ENCODE measurements at places on chromosomes 16 and 17. TPM values are rescaled to one million over a fixed set of nuclear protein-coding genes. Genes with fewer than 3 reads are reported as not detected.

DNA sequence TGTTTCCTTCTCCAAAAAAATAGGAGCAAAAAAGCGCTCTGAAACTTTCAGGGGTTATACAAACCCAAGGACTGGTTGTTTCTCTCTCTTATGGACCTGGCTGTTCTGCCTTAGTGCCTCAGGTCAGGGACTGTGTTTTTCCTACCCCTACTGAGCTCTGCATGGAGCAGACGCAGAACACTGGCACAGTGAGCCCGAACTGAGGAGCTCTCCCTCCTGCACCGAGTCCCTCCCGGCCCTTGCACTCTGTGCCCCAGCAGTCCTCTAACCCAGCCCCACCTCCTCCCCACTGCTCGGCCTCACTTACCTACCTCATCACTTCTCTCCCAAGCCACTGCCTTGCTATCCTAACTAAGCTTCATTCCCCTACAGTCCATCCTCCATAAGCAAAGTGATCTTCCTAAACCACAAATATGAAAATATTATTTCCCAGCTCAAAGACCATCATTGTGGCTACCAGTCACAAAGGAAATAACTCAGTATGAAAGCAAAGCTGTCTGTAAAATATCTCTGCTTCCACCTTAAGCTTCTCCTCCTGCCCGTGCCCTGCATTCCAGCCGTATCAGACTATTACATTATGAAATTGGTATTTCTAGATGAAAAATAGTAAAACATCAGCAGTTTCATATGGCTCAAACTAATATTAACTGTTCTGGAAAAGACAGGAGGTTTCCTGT lies 13.6 kb downstream of the MEIOB start:
- H3K27ac ChIP-seq = no peak overlapping the region
- H3K27me3 ChIP-seq = peaks cover 80% of the 10 kb centered on the region
- H3K4me3 ChIP-seq = no peak overlapping the region
- DNase-seq = no peak
- H3K4me1 ChIP-seq = no peaks in the 10 kb centered on the region

- no peak overlapping the region for H3K4me3 ChIP-seq
- peaks cover 18% of the 10 kb centered on the region for H3K27me3 ChIP-seq
- H3K36me3 ChIP-seq = no peaks in the 10 kb centered on the region
These were observed 52.5 kb downstream of the TBX4 start for GRCh38 chr17:61504697-61505096.

GRCh38 chr17:14838567-14838966 lies 426.6 kb downstream of the PMP22 start:
- H3K4me1 ChIP-seq = peaks cover 1% of the 10 kb centered on the region
- no peak overlapping the region for H3K4me3 ChIP-seq
- peaks cover 17% of the 10 kb centered on the region for H3K27me3 ChIP-seq
- H3K27ac ChIP-seq = no peak overlapping the region

DNA sequence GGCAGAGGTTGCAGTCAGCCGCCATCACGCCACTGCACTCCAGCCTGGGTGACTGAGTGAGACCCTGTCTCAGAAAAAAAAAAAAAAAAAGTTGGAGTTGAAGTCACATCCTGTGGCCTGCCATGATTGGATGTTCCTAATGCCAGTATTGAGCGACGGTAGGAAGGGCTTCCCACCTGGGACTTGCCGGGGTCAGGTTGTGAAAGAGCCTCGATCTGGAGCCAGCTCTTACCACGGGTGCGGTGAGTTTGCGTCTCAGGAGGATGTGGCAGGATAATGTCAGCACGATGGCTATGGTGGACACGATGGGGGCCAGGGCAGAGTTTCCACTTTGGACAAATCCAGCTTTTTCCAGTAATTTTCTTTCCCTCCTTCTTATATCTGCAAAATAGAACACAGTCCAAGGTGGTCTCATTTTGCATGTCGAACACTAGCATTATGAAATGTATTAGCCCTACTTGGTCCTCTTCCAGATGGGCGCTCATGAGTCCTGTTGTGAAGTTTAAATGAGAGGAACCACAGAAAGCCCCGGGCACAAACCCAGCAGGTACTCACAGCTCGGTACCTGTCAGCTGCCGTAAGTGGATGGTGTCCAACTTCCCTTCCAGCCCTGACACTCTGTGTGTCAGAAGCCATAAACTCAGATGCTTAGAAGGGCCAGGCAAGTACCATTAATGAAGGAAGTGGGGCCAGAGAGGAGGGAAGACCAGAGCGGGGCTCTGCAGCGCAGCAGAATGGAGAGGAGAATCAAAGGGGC lies 22.2 kb downstream of the ABCC12 start:
- no peaks in the 10 kb centered on the region for H3K27me3 ChIP-seq
- no peaks in the 10 kb centered on the region for H3K36me3 ChIP-seq
- H3K27ac ChIP-seq = no peak overlapping the region
- H3K4me1 ChIP-seq = peaks cover 16% of the 10 kb centered on the region
- DNase-seq = no peak

DNA sequence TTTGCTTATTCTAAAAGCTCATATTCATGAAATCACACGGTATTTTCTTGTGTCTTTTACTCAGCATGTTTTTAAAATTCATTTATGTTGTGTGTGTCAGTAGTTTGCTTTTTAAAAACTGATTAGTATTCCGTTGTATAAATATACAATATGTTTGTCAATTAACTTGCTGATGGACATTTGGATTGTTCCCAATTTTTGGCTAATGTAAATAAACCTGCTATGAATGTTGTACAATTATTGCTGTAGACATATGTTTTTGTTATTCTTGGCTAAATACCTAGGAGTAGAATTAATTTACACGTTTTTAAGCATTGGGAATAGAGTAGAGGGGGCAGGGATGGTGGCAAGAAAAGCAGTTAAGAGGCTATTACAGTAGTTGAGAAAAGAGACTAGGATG lies 199.5 kb upstream of the CCL2 start:
- no peaks in the 10 kb centered on the region for H3K4me1 ChIP-seq
- no peaks in the 10 kb centered on the region for H3K36me3 ChIP-seq
- no peak for DNase-seq
- H3K27me3 ChIP-seq = peaks cover 60% of the 10 kb centered on the region
- no peak overlapping the region for H3K4me3 ChIP-seq

DNA sequence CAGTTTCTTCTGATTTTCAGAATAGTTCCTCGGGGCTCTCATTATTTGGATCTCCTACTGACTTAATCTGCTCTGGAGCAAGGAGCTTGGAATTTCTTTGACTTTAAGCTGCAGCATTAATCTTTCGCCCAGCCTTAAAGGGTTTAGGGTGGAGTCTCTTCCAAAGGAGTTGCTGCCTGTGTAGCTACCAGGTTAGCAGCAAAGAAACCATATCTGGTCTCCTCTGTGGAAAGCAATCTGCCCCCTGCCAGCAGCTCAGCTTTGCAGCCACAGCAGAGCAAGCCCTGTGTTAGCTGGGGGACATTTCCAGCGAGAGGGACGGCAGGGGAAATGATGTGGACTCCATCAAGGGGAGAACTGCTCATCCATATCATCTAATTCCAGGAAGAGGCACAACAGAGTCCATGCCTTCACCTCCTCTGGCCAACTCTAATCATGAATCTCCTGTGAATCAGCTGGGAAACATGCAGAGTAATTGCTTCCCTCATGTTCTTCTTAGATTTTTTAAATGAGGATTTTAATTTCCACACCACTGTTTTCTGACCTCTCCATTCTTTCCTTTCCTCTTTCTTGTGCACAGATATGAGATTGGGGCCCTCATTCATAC lies 827.6 kb upstream of the CA10 start:
- H3K27ac ChIP-seq = no peak overlapping the region
- H3K4me1 ChIP-seq = peaks cover 14% of the 10 kb centered on the region
- peaks cover 4% of the 10 kb centered on the region for H3K27me3 ChIP-seq
- H3K36me3 ChIP-seq = no peaks in the 10 kb centered on the region
- no peak for DNase-seq

DNA sequence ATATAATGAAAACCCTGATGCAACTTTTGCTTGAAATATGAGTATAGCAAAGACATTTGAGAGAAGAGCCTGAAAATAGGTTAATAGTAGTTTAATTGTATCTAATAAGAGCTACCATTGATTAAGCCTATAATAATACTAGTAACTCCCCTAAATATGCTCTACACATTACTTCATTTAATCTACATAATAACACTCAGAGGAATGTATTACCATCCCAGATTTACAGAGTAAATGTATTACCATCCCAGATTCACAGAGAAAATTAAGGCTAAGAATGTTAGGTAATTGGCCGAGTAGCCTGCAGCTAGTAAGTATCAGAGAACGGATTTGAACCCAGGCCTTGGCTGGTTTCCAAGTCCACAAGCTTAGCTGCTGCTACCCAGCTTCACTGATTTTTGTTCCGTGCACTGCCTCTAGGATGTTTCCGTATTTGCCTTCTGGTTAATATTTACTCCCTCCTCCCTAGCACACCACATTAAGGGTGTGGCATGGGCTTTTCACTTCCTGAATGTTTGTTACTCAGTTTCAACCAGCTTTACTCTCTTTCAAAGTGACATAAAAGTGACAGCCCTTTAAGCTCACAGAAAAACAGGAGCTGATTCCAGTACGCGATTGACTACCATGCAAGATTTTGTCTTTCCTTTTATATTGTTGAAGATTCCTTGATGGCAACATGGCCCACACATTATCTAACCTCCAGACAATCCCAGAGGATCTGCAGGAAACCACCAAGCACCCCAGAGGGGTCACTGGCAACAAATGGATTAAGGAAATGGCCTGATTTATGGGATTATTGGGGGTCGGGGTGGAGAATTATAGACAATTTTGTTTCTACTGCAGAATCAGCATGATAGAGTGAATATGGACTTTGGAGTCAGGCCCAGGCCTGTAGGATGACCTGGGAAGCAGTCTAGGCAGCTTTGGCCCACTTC lies 26.7 kb upstream of the TOX3 start:
- H3K27me3 ChIP-seq = peaks cover 16% of the 10 kb centered on the region
- peak overlapping the region; percentile 72 for H3K27ac ChIP-seq
- H3K36me3 ChIP-seq = no peaks in the 10 kb centered on the region
- DNase-seq = no peak
- H3K4me1 ChIP-seq = peaks cover 22% of the 10 kb centered on the region

The CPHXL2 gene
- total RNA-seq = not detected

DNA sequence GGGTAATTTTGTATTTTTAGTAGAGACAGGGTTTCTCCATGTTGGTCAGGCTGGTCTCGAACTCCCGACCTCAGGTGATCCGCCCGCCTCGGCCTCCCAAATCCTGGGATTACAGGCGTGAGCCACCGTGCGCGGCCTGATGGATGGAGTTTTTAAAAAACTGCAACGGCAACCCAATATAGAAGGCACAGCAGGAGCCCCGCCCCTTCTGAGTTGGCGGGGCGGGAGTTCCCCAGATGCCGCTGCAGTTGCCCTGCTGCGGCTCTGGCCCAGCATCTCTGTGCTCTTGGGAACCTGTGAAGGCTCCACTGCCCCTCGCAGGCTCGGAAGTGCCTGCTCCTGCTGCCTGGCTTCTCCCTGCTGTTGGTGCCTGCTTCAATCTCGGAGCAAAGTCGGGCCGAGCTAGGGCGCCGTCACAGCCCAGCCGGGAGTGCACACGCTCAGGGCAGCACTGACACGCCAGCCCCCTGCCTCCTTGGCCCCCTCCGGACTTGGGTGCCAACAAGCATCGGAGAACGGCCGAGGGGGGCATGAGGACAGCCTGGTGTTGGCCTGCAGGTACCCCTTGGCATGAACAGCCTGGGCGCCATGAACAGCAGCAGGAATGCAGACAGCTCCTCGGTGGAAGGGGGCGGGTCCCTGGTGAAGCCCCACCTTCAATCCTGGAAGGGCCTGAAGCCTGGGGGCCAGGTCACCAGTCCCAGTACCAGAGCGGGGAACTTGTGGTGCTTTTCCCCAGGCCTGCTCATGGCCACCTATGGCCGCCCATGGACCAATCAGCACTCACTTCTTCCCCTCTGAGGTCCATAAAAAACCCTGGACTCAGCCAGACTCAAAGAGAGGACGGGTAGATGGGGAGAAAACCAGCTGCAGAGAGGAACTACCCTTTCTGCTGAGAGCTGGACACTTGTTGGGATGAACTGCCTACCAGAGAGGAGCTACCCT lies 2.3 kb upstream of the NT5M start:
- DNase-seq = no peak
- peak overlapping the region; percentile 65 for H3K4me3 ChIP-seq
- H3K27ac ChIP-seq = no peak overlapping the region
- peaks cover 12% of the 10 kb centered on the region for H3K4me1 ChIP-seq
- H3K27me3 ChIP-seq = peaks cover 3% of the 10 kb centered on the region

The COPRS gene
- total RNA-seq = 46.0 TPM

The TNFRSF17 gene
- not detected for total RNA-seq

The CPD gene
- total RNA-seq = 71.2 TPM

DNA sequence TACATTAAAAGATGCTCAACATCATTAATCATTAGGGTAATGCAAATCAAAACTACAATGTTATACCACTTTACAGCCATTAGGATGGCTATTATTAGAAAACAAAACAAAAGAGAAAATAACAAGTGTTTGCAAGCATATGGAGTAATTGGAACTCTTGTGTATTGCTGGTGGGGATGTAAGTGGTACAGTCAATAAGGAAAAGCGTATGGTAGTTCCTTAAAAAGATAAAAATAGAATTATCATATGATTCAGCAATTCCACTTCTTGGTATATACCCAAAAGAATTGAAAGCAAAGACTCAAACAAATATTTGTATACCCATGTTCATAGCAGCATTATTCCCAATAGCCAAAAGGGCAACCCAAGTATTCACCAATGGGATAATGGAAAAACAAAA lies 1.4 kb upstream of the CAPNS2 start:
- no peak for DNase-seq
- H3K4me3 ChIP-seq = no peak overlapping the region
- H3K4me1 ChIP-seq = peaks cover 23% of the 10 kb centered on the region
- no peaks in the 10 kb centered on the region for H3K27me3 ChIP-seq

The SLFN11 gene
- total RNA-seq = 30.7 TPM

DNA sequence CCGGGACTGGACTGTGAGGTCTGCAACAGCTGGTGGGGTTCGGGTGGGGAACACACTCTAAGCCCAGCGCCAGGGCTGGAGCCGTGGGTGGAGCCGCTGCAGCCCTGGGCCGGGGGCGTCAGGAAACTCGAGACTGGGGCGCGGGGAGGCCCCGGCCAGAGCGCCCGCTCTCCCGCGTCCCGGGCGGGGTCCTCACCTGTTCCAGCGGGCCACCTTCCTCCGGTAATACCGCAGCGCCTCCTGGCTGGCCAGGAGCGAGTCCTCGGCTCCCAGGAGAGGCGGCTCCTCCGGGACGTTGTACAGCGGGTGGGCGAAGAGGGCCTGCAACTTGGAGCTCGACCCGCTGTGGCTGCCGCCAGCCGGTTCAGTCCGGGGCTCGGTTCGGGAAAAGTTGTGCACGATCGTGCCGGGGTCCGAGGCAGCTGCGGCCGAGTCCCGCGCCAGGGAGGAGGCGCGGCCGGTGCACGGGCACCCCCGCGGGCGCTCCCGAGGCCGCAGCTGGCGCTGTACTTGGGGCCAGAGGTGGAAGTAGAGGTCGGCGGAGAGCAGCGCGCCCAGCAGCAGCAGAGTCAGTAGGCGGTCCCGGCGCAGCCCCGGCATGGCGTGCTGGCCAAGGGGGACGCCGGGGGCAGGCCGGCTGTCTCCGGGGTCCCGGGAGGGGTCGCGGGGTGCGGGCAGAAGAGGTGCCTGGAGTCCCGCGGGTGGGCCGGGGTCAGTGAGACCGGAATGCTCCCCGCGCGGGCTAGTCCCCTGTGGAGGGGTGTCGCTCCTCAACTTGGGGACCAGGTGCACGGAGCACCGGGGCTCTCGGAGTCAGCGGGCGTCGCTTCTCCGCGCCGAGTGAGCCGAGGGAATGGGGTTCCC lies 868 bp downstream of the FAM20A start:
- no peaks in the 10 kb centered on the region for H3K36me3 ChIP-seq
- H3K27ac ChIP-seq = no peak overlapping the region
- peak; percentile 70 for DNase-seq
- H3K4me1 ChIP-seq = peaks cover 8% of the 10 kb centered on the region
- peaks cover 66% of the 10 kb centered on the region for H3K27me3 ChIP-seq
- peak overlapping the region; percentile 92 for H3K4me3 ChIP-seq

The KLHL10 gene
- not detected for total RNA-seq

GRCh38 chr16:84054916-84055315 lies 12.3 kb upstream of the SLC38A8 start:
- H3K4me1 ChIP-seq = no peaks in the 10 kb centered on the region
- peaks cover 24% of the 10 kb centered on the region for H3K36me3 ChIP-seq
- H3K4me3 ChIP-seq = no peak overlapping the region
- peak; percentile 69 for DNase-seq
